ENCODE measurements at places on chromosomes 6 and 20.

DNA sequence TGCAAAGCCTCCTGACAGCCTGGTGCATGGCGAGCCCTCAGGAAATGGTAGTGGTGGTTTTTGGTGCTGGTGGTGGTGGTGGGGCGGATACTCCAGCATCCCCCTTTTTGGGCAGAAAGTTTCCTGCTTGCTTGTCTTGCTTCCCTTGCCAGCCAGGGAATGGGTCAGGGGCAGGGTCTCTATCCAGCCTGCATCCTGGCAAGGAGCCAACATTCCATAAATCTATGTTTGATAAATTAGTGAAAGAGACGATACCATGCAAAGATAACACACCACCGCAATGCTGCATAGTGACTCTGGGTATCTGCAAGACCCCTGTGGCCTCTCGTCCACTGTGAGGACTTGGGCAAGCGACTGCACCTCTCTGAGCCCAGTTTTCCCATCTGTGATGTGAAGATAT lies 246.2 kb downstream of the LRFN2 start:
- DNase-seq = no peak

DNA sequence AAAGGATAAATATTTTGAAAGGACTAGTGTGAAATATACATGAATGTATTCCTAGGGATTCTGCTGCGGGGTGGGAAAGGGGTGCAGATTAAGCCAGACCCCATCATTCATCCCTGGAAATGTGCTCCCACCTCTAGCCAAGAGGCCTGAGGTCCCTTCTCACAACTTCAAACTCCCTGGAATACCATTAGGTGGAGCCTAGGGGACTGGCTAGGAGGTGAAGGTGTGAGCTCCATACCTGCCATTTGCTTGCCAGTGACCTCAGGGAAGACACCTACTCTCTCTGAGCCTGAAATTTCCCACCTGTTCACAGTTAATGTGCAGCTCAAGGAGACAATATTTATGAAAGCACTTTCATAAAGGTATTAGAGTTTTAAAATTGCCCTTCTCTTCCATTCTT lies 4.7 kb upstream of the CCN2 start:
- no peak for DNase-seq

- no peak for DNase-seq
These were observed 350.4 kb downstream of the HACE1 start for GRCh38 chr6:104509355-104509754.

- DNase-seq = no peak
These were observed 41.0 kb downstream of the MTRES1 start for GRCh38 chr6:107068691-107069630.

DNA sequence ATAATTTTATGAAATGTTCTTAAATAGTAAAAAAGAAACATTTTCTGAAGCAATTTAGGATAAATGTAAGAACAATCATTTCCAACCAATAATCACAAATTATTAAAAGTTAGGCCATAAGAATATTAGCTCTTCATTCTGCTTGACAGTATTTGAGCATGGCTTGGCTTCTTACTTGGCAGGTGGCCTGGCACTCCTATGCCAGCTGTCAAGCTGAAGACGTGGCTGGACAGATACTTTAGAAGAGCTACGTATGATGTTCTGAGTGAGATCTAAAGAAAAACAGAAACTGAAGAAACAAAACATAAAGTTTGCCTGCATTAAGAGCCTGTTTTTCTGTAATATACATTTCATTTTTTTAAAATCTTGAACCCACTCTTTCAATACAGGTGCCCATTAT lies 438.9 kb downstream of the GRIK2 start:
- DNase-seq = no peak

DNA sequence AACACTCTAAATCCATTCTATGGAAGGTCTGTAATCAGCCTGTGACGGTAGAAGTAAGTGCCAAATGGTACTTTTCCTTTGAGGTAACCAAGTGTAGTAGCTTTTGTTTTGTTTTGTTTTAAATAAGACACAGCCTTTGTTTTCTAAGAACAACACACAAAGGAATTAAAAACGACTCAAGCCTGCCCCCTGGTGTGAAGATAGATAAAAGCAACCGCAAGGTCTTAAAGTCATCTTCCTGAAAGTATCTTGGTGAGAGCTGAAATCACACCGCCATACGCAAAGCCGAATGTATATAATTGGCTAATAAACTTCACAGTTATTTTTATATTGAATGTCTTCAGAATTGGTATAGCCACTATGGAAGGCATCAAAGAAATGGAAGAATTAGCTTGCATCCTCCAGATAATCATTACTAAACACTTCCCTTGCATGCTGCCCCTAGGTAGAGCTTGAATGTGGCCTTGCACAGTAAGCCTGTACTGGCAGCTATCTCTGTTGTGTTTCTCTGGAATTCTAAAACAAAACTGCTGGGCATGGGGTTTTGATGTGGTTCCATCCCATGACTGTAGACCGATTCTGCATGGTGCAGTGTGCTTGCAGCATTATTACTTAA lies 95.6 kb downstream of the LAMP5 start:
- peak; percentile 5 for DNase-seq

GRCh38 chr6:90198758-90199425 lies 97.8 kb downstream of the BACH2 start:
- no peak for DNase-seq

- DNase-seq = no peak
These were observed 136.2 kb downstream of the GMPR start for GRCh38 chr6:16374461-16375200.

DNA sequence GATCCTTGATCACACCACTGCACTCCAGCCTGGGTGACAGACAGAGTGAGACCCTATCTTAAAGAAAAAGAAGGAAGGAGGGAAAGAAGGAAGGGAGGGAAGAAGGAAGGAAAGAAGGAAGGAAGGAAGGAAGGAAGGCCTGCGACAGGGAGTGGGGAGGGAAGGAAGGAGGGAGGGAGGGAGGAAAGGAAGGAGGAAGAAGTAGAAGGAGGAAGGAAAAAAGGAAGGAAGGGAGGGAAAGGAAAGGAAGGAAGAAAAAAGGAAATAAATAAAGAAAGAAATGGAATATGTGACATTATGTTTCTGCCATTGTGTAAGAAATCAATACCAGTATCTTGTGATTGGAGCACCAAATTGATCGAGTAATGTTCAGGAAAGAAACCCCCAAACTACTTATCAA lies 16.2 kb downstream of the PHACTR2 start:
- no peak for DNase-seq

- DNase-seq = no peak
These were observed 15.4 kb downstream of the GCLC start for GRCh38 chr6:53529324-53530036.

GRCh38 chr6:31356216-31356945 lies 598 bp downstream of the HLA-B start:
- DNase-seq = peak; percentile 37

GRCh38 chr20:52389606-52390005 lies 198.0 kb upstream of the ZFP64 start:
- no peak for DNase-seq

DNA sequence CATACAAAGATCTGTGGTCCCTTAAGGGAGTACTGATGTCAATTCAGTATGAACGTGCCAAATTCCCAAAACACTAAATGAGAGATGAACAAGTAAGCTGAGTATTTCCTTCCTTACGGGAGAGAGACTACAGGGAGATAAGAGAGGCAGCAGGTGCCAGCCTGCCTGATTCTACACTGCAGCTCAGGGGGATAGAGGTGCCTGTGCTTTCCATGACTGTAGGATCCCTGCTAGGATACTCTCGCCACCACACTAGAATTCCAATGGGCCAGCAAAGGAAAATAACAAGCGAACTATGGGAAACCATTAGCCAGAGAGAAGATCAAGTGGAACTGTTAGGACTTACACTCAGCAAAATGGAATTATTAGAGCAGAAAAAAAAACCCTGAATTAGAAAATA lies 198.5 kb upstream of the BTBD3 start:
- DNase-seq = no peak

DNA sequence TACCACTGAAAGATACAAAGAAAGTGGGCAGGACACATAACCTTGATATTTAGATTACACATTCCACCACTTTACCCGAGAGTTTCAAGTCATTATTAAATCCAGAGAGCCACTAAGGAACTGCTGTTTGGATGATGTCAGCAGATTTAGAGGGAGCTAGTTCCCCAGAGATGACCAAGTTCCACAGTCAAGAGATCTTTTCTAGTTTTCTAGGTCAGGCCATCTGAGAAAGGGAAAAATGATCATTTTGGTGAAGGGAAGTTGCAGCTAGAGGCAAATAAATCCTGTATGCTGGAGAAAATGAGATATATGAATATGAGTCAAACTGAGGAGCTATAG lies 147.8 kb downstream of the HS3ST5 start:
- no peak for DNase-seq

DNA sequence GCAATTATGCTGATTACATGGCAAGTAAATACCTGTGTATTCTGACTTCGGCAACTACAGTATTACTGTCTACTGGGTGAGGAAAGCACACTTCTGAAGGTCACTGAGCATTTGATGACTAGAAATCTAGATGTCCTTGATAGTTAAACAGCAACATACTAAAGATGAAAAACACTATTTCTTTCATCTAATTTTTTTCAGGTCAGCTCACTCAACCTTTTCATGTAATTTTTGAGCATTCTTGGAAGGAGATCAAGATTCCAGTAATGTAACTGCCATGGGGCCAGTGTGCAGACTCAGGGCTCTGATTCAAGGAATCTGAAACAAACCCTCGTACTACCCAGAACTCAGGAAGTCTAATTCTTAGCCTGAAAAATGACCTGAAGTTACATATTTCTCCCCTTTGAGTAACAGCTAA lies 222.6 kb upstream of the TAB2 start:
- DNase-seq = no peak

- peak; percentile 64 for DNase-seq
These were observed at the start of gene COMMD7 for GRCh38 chr20:32743237-32744112. TSS of gene COMMD7 (minus strand) at chr20:32743467. CDS start at chr20:32743391, 76 bp downstream.

DNA sequence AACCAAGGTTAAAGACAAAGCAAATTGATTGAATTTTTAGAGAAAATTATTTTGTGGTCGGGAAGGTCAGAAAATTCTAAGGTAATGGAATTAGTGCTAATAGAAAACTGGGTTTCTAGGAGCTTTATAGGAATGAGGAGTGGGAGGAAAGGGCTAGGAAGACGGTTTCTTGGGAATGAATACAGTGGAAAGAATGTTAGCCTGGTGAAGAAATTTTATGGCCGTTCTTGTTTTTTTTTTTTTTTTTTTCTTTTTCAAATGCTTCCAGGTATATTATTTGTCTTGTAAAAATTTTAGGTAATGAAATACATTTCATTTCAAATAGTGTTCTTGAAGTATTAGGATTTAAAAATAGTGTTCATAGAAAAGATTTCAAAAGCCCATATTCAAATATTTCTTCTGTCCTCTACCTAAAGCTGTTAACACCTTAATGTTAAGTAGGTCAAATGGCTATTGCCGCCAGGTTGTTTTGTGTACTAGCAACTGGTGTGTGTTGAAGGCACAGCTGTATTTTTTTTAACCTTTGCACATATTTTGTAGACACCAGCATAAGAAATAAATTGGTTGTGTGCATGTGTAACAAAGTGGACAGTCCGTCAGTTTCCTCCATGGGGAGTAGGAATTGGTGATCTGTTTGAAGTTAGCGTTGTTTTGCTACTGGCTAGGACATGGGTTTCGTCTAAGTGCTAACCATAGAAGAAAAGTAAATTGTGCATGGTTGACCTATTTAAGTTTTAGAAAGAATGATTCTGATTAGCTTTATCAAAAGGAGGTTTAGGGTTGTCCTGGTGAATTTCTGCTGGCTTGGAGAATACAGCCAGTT lies 32.3 kb downstream of the AFDN start:
- DNase-seq = no peak

- DNase-seq = no peak
These were observed 593.9 kb downstream of the CD109 start for GRCh38 chr6:74289884-74290283.

GRCh38 chr6:56515081-56515905 lies 127.4 kb downstream of the DST start:
- no peak for DNase-seq

DNA sequence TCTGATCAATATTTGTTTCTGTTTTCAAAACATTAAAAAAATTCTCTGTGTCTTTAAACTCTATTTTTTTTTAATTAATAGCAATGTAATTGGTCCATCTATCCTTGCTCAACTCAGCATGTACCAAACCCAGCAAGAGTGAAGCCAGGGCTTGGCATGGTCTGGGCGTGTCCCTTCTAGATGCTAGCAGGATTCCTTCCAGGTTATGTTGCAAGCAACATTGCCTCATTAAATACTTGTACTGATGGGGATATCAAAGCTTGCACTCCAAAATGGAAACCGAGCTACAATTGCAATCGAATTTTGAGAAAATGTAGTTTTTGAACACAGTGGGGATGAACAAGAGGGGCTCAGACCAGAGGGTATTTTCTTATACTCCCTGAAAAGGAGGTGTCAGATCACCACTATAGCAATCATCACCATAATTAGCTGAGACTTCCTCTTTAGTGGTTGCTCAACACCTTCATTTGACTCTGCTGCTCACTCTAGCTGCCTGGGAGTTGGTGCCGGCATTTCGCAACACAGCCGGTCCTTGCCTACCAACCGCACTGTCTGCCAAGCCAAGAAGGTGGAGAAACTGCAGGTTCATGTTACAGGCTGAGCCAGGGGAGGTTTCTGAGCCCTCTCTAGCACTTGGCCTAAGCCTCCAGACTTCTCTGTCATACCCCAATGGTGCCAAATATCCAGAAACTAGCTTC lies 67.8 kb upstream of the RALGAPA2 start:
- peak; percentile 81 for DNase-seq

- DNase-seq = no peak
These were observed 317.1 kb downstream of the PLCB1 start for GRCh38 chr20:8449123-8449522.

DNA sequence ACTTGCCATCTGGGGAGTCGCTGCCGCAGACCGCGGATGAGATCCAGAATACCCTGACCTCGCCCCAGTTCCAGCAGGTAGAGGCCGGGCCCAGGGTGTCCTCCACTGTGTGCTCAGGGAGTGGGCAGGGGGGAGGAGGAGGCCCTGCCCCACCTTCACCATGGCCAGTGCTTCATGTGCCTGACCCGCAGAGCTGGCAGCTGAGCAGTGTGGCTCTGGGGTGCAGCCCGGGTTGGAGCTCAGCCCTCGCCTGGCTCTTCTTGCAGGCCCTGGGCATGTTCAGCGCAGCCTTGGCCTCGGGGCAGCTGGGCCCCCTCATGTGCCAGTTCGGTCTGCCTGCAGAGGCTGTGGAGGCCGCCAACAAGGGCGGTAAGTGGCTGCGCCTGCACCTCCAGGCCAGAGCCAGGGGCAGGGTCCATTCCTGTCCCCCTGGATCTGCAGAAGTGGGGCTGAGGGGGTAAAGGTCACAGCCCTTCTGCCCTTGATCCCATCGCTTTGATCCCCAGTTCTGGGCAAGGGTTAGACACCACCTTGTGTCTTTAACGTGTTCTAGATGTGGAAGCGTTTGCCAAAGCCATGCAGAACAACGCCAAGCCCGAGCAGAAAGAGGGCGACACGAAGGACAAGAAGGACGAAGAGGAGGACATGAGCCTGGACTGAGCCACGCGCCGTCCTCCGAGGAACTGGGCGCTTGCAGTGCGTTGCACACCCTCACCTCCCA lies 5.5 kb downstream of the ADRM1 start:
- DNase-seq = no peak

- no peak for DNase-seq
These were observed 36.2 kb upstream of the THEMIS start for GRCh38 chr6:127937102-127937501.

All from NK-92 treated with Interleukin-12 subunit alpha and Interleukin-12 subunit beta, amount 100 ng/mL, for 24 hours (cell line).